Fibroblast of mammary gland (primary cell): ENCODE measurements at places on chromosomes 1 and 21.

- DNase-seq, result no peak
These were observed 35.1 kb upstream of the TINAGL1 start for GRCh38 chr1:31541194-31541593.

DNA sequence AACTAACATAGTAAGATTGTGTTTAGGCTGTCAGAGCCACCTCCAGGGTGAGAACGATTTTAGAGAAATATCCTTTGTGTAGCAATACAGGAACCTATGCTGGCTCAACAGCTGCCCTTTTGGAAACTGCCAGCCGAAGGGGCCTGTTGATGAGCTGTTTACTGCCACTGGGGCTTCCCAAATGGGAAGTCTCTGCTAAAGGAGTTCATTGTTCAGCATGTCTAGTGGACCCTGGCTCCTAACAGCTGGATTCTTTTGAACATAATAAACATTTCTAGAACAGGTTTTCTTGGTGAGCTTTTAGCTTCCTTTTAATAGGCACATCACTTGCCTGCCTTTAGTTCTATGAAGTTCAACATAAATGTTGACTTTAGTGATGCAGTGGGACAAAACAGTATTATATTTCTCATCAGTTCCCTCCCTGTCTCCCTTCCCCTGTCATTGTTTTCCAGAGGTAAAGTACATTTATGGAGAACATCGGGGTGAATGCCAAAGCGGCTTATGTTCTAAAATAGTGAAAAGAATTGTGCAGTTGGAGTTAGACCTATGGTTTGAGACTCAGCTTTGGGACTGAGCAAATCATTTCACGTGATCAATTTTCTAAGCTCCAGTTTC, 57.4 kb downstream of the UCK2 start:
- no peak for DNase-seq

DNA sequence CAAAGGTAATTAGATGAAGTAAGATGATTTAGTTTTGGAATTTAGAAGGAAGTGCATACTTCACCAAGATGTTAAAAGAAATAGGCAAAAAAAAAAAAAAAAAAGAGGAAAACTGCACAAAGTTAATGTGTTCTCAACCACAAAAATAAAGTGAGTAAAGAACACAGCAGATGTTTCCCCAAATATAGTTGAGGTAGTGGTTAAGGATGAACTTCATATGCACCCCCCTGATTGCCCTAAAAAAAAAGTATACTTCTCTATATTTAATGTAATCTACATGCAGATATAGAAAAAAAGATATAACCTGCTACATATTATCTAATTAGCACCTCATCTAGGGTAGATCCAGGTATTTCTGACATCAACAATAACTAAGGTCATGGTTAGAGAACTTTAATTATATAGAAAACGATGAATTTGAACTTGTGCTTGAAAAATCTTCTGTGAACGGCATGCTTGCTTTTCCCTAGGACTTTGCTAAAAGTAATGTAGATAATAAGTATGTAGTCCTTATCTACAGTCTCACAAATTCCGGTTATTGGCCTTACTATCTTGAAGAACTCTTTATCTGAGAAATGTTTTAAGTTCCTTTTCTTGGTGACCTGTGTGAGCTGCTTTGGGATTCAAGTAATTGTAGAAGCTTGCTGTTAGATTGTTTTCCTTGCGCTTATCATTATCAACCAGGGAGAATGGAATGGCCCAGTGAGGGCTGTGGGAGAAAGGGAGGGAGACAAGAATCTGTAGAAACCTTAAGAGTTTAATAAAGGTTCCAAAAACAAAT, 70.1 kb upstream of the LRRC7 start:
- DNase-seq, result no peak

GRCh38 chr1:145720556-145720877, 1.2 kb downstream of the CD160 start:
- DNase-seq, result peak; percentile 84

DNA sequence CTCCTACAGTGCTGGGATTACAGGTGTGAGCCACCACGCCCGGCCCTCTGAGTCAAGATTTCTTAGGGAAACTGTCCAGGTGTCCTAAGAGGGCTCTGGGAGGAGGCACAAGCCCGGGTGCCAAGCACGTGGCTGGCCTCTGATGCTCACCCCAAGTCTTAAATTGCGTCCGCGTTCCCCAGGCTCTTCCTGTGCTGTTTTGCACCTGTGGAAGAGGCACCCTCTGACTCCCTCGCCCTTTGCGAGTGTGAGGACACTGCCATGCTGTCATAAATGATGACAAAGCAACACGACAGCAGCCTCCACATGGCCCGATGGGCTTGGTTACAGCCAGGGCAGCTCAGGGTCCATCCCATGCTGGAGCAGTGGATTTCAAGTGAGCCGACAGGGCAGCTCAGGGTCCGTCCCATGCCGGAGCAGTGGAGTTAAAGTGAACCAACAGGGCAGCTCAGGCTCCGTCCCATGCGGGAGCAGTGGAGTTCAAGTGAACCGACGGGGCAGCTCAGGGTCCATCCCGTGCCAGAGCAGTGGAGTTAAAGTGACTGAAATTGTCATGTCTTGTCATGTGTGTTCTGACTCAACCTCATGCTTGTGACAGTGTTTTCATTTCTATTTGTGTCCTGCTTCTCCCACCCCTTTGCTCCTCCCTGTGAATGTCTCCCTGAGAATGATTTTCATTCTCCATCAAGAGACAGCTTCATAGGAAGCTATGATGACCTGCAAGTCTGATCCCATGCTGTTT, 33.9 kb downstream of the PCNT start:
- no peak for DNase-seq

- no peak for DNase-seq
These were observed 363.0 kb downstream of the ZP4 start for GRCh38 chr1:237527761-237528160.

GRCh38 chr1:37438869-37439343, 35.5 kb upstream of the ZC3H12A start:
- DNase-seq, result no peak
